ENCODE measurements at places on chromosomes 3 and 15. TPM values are rescaled to one million over a fixed set of nuclear protein-coding genes. Genes with fewer than 3 reads are reported as not detected.

The MUC20 gene
- 0.17 TPM for total RNA-seq

GRCh38 chr3:140931801-140932200, 9.8 kb upstream of the SLC25A36 start:
- DNase-seq: no peak

- DNase-seq: peak; percentile 98
Observed at GRCh38 chr15:42272939-42273899, at the start of the genes GANC and TMEM87A. GANC (plus strand) TSS chr15:42273201; CDS start chr15:42274482, 1,281 bp downstream. TMEM87A (minus strand) TSS chr15:42273433; CDS start chr15:42273398, 35 bp downstream.

DNA sequence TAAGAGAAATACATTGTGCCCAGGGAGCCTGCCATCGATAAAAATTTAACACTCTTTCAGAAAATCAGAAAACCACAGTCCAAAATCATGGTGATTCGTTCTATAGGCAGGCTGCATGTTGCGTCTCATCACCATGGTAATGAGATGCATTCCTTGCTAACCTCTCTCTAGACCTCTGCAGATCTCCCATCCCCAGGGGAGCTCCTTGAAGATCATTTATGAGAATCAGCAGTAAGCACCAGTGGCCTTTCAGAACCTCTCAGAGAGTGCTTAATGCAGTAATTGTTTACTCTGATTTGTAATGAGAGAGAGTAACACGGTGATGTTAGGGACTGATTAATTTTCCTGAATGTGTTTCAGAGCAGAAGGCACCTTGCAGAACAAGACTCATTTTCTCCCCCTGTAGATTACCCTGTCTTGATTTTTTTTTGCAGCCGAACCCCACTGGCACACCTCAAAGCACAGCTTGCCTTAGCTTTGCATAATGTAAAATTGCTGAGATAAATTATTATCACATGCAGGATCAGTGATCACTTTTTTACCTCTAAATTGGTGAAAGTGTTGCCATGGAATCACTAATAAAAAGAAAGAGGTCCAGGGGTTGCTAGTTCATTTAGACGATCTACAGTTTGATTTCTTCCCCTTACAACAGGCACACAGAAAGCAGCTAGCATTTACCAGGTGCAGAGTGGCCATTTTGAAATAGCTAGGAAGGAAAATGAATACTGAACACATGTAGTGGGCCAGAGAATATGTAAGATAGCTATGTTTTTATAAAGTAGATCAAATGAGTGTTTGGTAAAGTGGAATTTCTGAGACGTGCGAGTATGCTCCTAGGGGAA, 98.9 kb upstream of the CHL1 start:
- DNase-seq: no peak

DNA sequence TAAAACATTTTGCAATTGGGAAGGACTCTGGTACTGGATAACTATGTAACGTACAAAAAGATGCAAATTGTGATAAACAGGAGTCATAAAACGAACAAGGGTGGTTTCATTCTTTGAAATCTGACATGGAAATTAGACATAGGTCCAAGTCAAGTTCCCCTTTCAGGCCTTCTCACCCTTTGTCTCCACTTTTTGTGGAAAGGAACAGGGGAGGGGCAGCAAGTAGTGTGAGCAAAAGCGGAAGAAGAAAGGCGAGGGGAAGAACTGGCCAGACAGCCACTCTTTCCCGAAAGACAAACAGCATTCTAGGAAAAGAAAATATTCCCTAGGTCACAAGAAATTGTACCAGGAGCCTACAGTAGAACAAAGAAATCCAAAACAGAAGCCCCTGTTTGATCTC, 52.6 kb downstream of the MCF2L2 start:
- no peak for DNase-seq

- no peak for DNase-seq
Observed at GRCh38 chr3:193816656-193817311, 223.8 kb downstream of the OPA1 start.

The SPTBN5 gene
- not detected for total RNA-seq

- no peak for DNase-seq
Observed at GRCh38 chr3:66499881-66500575, 794 bp downstream of the LRIG1 start.

The CADM2 gene
- 2.8 TPM for total RNA-seq

- no peak for DNase-seq
Observed at GRCh38 chr15:69780981-69781380, 316.7 kb downstream of the TLE3 start.

The SSUH2 gene
- 0.06 TPM for total RNA-seq

The GABRR3 gene
- not detected for total RNA-seq

DNA sequence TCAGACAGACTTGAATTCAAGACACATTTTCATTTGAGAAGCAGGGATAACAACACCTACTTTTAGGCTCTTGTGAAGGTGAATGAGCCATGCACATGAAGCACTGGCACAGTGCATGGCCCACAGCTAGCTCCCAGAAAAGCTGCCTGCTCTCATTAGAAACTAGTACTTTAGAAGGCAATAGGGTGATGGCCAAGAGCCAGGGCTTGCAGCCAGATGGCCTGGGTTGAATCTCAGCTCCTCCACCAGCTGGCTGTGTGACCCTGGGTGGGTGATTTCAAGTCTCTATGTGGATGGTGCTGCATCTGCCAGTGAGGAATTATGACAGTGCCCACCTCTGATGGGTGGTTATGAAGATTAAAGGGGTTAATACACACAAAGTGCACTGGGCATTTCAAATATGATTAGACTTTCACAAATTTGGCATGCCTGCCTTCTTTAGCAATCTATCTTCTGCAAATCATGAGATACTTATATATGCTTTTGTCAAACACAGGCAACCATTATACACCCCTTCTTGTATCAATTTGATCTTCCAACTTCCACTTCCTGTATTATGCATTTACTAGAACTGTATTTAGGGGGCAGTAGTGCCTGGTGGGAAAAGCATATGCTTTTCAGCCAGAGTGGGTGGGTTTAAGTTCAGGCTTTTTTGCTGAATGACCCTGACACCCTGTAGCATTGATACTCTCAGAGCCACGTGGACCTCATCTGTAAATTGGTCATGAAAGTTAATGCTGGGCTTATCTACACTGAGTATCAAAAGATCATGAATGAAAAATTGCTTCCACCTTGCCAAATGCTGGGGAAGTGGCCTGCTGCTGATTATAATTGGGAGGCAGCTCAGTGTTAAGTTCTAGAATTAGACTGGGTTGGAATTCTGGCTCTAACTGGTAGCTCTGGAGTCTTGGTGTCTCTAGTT, 34.7 kb upstream of the RBP1 start:
- DNase-seq: no peak

GRCh38 chr3:11136830-11137626, 17.3 kb upstream of the HRH1 start:
- peak; percentile 95 for DNase-seq

DNA sequence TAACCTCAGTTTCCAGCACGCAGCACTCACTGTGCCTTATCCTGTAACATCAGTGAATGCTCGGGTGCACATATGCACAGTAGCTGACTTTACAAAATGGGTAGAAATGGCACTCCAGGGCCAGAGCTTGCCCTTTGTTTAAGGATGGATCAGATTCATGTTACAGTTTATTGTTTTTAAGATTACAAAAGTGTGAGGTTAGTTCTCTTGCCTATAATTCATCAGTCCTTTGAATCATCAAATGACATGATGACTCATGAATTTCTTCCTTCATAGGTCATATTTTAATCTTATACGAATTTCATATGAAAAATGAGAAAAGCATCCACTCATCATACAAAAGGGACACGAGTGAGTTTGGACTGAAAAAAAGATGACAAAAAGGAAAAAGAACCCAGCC, 545.3 kb downstream of the GBE1 start:
- DNase-seq: no peak

The CIB1 gene
- 36.7 TPM for total RNA-seq

DNA sequence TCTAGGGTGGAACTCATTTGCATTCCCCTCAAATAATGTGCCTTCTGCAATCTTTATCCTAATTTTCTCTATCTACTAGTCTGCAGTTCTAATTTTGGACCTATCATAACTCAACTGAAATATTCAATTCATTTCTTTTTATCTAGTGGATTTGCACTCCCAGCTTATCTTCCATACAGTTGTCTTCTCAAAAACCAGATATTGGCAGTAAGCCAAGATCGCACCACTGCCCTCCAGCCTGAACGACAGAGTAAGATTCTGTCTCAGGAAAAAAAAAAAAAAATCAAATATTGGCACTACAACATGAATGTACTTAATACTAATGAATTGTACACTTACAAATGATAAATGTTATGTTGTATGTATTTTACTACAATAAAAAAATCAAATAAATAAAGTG, 18.0 kb upstream of the CHMP2B start:
- DNase-seq: no peak

The PFKFB4 gene
- 5.2 TPM for total RNA-seq

- no peak for DNase-seq
Observed at GRCh38 chr3:52223449-52224408, 1.7 kb downstream of the TLR9 start.

DNA sequence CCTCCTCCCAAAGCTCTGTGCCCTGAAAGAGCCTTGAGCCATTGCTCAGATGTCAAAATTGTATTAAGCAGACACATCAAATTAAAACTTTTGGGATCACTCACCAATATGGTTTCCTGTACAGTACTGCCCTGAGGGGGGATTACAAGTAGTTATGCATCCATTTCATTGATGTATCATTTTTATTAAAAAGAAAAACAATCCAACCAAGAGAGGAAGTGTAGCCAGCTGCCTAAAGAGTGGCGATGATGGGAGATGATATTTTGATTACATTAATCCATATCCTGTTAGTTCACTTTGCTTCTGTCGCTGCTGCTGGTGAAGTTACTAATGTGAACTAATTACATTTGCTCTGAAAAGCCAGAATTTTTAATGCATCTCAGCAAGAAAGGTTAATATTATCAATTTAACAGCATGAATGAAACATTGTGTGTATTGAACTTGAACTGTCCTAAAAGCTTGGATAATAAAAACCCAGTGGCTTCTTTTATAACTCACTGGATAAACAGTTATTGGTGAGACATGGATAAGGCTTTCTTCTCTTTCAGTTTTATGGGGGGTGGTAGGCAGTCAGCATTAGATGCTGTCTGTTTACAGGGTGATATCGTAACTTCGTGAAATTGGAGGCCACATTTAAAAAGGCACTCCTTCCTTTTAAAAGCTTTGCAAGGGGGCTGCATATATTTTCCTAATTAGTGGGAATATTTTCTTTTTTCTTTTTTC, 87.7 kb downstream of the IGF1R start:
- DNase-seq: no peak

GRCh38 chr15:98626153-98626552, 22.2 kb upstream of the IGF1R start:
- DNase-seq: no peak

DNA sequence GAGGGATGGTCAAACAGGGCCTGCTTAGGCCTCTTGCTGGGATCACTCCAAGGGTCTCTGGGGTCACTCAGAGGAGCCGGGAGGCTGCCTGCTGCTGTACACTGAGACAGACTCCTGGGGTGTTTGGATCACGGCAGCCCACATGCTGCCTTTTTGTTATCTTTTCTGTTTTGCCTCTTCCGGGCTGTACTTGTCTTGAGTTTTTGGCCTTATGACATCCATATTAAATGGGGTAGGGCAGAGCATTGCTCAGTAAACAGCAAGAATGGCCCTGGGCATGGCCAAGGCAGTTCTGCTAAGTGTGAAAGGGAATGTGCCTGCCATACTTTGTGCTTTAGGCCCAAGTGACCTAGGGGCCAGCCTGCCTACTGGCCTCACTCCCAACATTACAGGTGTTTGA, 771 bp upstream of the ENTPD3 start:
- DNase-seq: no peak

The CIP2A gene
- 15.4 TPM for total RNA-seq

- DNase-seq: peak; percentile 57
Observed at GRCh38 chr3:187040516-187041361, 98.6 kb downstream of the RPL39L start.

DNA sequence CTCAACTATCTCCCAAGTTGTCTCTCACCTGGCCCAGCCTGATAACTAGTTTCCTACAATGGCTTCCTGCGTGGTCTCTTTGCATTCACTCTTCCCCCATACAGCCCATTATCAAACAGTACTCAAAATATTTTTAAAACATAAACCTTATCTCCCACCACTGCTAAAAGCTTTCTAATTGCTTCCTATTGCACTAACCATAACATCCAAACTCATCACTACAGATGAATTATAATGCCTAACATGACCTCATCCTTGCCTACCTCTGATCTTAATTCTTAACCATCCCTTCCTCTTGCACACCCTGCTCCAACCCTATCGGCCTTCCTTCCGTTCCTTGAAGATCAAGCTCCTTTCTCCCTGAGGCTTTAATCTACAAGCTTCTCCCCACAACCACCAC, 17.0 kb downstream of the ACAP2 start:
- no peak for DNase-seq

- DNase-seq: no peak
Observed at GRCh38 chr15:31403096-31403495, 76.5 kb downstream of the KLF13 start.

- no peak for DNase-seq
Observed at GRCh38 chr3:104825116-104825515, 541.6 kb upstream of the ALCAM start.

DNA sequence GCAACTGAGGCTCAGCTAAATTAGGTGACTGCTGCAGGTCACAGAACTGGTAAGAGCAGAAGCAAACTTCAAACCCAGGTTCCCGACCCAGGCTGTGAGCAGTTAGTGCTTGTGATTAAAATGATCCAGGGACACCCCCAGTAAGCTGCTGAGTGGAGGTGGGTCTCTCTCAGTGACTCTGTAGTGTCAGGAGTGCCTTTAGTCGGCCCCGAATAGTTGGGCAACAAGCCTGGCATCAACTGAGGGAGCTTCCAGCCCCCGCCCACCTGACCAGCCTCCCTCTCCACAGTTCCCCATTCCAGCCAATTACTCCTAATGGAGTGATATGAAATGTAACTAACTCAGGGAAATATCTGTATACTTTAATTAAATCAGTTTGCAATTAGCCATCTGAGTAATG, 168.0 kb upstream of the SMAD3 start:
- no peak for DNase-seq

GRCh38 chr3:177530908-177531307, 333.6 kb upstream of the TBL1XR1 start:
- DNase-seq: no peak

The LRRIQ4 gene
- not detected for total RNA-seq

GRCh38 chr3:69407908-69408307, 22.0 kb upstream of the FRMD4B start:
- no peak for DNase-seq

The COX5A gene
- total RNA-seq: 163 TPM

- DNase-seq: no peak
Observed at GRCh38 chr3:135629701-135630408, 335.7 kb upstream of the PPP2R3A start.

- DNase-seq: no peak
Observed at GRCh38 chr3:50493086-50493485, 10.3 kb downstream of the CACNA2D2 start.

The FANCD2OS gene
- total RNA-seq: not detected

GRCh38 chr15:84633311-84634227, 20.5 kb downstream of the WDR73 start:
- DNase-seq: no peak

The ATP10A gene
- total RNA-seq: 1.3 TPM

GRCh38 chr3:146747928-146748327, 142.8 kb upstream of the PLSCR5 start:
- peak; percentile 16 for DNase-seq

GRCh38 chr3:194871143-194871863, 185.6 kb downstream of the FAM43A start:
- DNase-seq: peak; percentile 94

The RLBP1 gene
- not detected for total RNA-seq
